Activated naive CD8-positive, alpha-beta T cell treated with anti-CD3 and anti-CD28 coated beads, Interleukin-2, amount 10 ng/mL, durations not matched to agents 7 days and 5 days (primary cell): ENCODE measurements at places on chromosomes 11 and 22.

GRCh38 chr11:120598517-120599257 lies 87.1 kb downstream of the GRIK4 start:
- H3K4me1 ChIP-seq: peaks cover 1% of the 10 kb centered on the region
- no peaks in the 10 kb centered on the region for H3K36me3 ChIP-seq
- H3K27ac ChIP-seq: no peak overlapping the region
- peaks cover 22% of the 10 kb centered on the region for H3K27me3 ChIP-seq
- DNase-seq: no peak

GRCh38 chr11:85922367-85922766 lies 67.2 kb downstream of the CCDC83 start:
- H3K4me1 ChIP-seq: peaks cover 3% of the 10 kb centered on the region
- no peak overlapping the region for H3K27ac ChIP-seq
- H3K36me3 ChIP-seq: peaks cover 3% of the 10 kb centered on the region
- H3K27me3 ChIP-seq: peaks cover 18% of the 10 kb centered on the region
- no peak for DNase-seq

DNA sequence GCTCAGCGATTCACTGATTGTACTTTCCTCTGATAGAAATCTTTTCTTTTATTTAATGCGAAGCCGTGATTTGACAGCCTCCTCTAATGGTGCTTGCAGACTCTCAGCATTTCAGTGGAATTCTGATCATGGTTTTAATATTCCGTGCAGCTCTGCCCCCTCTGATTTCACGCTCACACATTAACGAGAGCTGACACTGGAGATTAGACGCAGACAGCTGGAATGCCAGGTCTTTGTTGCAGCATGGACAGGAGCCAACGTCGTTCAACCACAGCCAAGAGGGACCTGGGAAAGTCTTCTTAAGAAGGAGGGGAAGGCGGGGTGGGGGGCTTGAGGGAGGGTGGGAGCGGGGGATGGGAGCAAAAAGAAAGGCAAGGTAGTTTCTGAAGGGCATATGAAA lies 186.4 kb downstream of the BLID start:
- no peaks in the 10 kb centered on the region for H3K4me1 ChIP-seq
- no peaks in the 10 kb centered on the region for H3K36me3 ChIP-seq
- DNase-seq: no peak
- no peak overlapping the region for H3K4me3 ChIP-seq

- H3K4me3 ChIP-seq: no peak overlapping the region
- H3K4me1 ChIP-seq: peaks cover 14% of the 10 kb centered on the region
- H3K27me3 ChIP-seq: no peaks in the 10 kb centered on the region
- H3K36me3 ChIP-seq: no peaks in the 10 kb centered on the region
These were observed 100.8 kb downstream of the KIAA1671 start for GRCh38 chr22:25053153-25053805.

DNA sequence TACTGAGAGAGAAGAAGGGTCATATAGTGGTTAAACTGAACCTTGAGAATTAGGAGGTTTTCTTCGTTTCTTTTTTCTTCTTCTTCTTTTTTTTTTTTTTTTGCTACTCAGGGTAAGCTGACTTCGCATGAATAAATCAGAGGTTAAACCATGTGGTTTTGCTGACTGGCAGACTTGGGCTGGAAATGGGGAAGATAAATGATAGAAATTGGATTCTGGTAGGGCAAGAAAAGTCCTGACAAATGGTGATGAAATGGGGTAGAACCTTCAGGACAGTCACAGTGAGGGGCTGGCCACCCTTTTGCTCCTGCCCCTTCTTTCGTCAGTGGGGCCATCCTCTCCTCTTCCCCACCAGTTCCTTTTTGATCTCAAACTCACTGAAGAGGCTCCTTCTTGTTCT lies 1.6 kb upstream of the SWAP70 start:
- H3K4me1 ChIP-seq: peaks cover 15% of the 10 kb centered on the region
- peaks cover 9% of the 10 kb centered on the region for H3K36me3 ChIP-seq
- no peak overlapping the region for H3K27ac ChIP-seq
- DNase-seq: no peak
- peaks cover 31% of the 10 kb centered on the region for H3K27me3 ChIP-seq
- H3K4me3 ChIP-seq: no peak overlapping the region

- H3K4me3 ChIP-seq: no peak overlapping the region
- H3K27me3 ChIP-seq: peaks cover 6% of the 10 kb centered on the region
- no peak for DNase-seq
- H3K27ac ChIP-seq: no peak overlapping the region
These were observed 19.2 kb upstream of the TH start for GRCh38 chr11:2190657-2191471.

- H3K4me3 ChIP-seq: no peak overlapping the region
- no peak for DNase-seq
- no peaks in the 10 kb centered on the region for H3K27me3 ChIP-seq
- H3K36me3 ChIP-seq: no peaks in the 10 kb centered on the region
- H3K27ac ChIP-seq: no peak overlapping the region
- H3K4me1 ChIP-seq: no peaks in the 10 kb centered on the region
These were observed 63.2 kb downstream of the GRIA4 start for GRCh38 chr11:105673089-105673488.

- DNase-seq: no peak
- H3K4me3 ChIP-seq: no peak overlapping the region
- no peaks in the 10 kb centered on the region for H3K36me3 ChIP-seq
- H3K4me1 ChIP-seq: peaks cover 2% of the 10 kb centered on the region
These were observed 120.5 kb downstream of the BBOX1 start for GRCh38 chr11:27161071-27161470.

DNA sequence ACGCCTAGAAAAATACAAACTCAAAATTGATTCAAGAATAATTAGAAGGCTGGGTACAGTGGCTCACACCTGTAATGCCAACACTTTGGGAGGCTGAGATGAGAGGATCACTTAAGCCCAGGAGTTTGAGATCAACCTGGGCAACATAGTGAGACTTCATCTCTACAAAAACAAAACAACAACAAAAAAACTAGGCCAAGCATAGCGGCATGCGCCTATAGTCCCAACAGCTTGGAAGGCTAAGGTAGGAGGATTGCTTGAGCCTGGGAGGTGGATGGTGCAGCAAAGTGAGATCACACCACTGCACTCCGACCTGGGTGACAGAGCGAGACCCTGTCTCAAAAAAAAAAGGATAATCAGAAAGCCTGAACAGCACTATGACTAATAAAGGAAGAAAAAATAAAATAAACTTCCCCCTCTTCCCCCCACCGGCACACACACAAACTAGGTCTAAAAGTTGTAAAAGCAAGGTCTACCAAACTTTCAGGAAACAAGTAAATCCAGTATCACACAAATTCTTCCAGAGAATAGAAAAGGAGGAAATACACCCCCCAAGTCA lies 35.8 kb downstream of the RRAS2 start:
- H3K27ac ChIP-seq: no peak overlapping the region
- H3K36me3 ChIP-seq: peaks cover 24% of the 10 kb centered on the region
- H3K4me3 ChIP-seq: no peak overlapping the region
- H3K27me3 ChIP-seq: no peaks in the 10 kb centered on the region

- no peak for DNase-seq
- no peak overlapping the region for H3K27ac ChIP-seq
- H3K4me1 ChIP-seq: no peaks in the 10 kb centered on the region
- no peak overlapping the region for H3K4me3 ChIP-seq
These were observed 471.5 kb downstream of the LRRC4C start for GRCh38 chr11:40987776-40988435.

DNA sequence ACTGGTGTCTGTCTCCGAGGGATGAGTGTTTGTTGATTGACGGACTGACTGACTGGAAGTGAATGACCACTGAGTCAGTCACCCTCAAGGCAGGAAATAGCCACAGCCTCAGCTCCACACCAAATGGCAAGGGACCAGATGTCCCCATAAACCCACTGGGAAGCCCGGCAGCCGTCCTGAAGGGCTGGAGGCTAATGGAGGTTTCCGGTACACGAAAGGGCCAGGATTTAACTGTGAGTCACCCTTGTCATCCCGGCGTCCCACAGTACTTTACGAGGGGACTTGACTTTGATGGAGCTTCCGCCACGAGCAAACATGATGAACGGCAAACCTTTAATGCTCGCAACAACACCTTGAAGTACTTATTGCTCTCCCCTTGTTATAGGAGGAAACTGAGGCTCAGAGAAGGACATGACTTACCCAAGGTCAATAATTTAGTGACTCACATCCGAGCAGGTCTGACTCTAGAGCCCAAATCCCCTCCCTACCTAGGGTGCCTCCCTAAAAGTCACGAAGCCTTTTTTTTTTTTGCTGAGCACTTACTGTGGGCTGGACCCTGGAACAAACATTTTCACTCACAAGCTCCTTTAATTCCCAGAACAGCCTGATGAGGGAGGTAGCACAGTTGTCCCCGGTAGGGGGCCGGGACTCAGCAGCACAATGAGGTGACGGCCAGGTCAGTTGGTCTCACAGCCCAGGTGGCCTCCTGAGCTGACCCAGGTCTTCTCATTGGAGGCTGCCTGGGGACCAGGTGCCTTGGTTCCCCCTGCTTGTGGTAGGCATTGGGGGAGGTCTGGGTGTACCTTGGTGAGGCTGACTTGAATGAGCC lies 25.2 kb upstream of the GCAT start:
- no peak overlapping the region for H3K4me3 ChIP-seq
- H3K27me3 ChIP-seq: peaks cover 2% of the 10 kb centered on the region
- H3K36me3 ChIP-seq: no peaks in the 10 kb centered on the region
- H3K4me1 ChIP-seq: no peaks in the 10 kb centered on the region
